ENCODE measurements at places on chromosomes 5 and 9. TPM values are rescaled to one million over a fixed set of nuclear protein-coding genes. Genes with fewer than 3 reads are reported as not detected.
A peak's percentile ranks its signal among the peaks of the same experiment; 100 is the strongest.

DNA sequence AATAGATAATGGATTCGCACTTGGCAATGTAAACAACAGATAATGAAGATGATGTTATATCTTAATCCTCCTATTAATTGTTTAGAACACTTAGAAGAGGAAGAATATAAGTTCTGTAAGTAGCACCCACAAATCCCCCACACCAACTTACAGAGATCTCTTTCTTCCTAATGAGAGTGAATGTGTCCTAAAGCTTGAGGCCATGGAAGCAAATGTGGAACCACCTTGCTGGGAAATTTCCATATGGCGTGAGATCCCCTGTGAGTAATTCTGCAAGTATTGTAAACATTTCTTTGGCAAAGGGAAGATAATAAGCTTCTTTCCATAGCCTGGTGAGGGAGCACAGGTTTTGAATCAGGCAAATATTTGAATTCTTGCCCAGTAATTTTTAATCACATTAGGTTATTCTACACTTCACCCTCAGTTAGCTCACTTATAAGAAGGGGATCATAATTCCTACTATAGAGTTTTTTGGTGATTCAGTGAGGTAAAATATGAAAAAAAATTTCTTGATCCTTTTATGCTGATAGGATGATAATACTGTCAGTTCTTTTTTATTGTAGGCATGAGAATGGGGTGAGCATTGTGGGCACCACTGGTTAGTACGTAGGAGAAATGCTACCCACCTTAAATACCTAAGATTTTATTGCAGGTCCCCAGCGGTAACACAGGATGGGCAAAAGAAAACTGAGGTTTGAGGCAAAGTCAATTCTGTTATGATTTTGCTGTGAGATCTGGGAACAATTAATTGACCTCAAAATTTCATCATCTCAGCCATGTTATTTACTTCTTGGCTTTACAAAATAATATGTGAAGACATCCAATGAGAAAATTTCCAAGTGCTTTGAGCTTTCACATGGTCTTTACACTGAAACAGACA, 574.8 kb downstream of the PSAT1 start:
- no peak for DNase-seq

GRCh38 chr9:93303258-93303771, 119.4 kb downstream of the WNK2 start:
- no peak for DNase-seq

- no peak for DNase-seq
Measured at GRCh38 chr9:77729177-77729576, 81.1 kb upstream of the GNA14 start.

GRCh38 chr5:164234321-164234720, 728.9 kb downstream of the MAT2B start:
- no peak for DNase-seq

DNA sequence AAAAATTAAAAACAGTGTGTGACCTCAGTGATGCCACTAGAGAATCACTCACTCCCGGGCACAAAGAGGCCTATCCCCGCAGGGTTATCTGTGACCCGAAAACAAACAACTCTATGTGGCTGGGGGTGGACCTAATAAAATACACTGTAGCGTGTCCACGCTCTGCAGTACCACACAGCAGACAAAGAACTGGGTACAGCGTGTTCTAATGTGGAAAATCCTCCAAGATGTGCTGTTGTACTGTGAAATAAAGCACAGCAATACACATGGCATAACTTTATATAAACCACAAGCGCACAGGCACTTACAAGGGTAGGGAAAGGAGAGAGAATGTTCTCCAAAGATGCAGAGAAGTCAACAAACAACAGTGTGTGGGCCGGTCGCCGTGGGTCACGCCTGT, 8.1 kb upstream of the SLC34A1 start:
- no peak for DNase-seq

GRCh38 chr9:131475956-131476776, 26.6 kb upstream of the POMT1 start:
- DNase-seq: no peak

DNA sequence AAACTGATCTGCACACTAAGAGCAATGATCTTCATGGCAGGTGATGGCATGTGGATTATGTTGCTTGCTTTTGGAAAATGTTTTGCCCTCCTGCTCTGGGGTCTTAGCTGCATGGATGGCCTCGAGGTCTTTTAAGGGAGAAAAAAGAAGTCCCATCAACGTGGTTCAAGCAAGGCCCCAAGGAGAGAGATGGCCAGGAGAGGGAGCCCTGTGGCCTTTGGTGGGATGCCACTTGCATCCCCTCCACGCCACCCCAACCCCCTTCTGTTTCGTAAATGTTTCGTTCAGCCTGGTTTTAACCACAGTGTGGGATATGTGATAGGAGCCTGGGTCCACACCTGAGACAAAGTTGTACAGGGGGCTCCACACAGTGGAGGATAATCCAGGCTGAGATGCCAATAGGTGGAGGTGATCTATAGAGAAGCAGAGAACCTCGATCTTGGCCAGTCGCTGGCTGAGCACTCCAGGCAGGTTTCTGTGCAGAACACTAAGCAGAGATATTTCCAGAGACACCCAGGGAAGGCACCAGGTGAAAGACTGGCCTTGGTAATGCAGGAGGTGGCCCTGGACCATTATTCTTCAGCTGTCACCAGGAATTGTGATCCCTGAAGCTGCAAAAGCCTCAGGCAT, 25.8 kb upstream of the FRRS1L start:
- DNase-seq: peak; percentile 55

- no peak for DNase-seq
Measured at GRCh38 chr9:72579190-72579589, 57.8 kb downstream of the TMC1 start.

DNA sequence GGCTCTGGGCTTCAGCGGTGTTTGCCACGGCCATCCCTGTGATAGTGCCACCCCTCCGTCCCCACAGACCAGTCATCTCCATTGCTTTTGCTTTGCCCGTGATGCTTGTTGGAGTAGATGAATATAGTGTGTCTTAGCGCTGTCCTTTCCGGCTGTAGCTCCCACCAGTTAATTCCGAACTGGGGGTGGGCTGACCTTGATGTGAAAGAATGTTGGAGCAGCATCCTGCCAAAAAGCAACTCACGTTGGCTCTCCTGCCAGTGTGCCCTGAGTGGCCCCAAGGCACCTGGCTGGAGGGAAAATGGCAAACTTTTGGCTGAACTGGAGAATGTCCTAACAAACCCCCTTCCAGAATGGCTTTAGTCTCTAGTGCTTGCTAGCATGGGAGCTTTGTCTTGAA, 20.0 kb downstream of the CLTA start:
- DNase-seq: no peak

DNA sequence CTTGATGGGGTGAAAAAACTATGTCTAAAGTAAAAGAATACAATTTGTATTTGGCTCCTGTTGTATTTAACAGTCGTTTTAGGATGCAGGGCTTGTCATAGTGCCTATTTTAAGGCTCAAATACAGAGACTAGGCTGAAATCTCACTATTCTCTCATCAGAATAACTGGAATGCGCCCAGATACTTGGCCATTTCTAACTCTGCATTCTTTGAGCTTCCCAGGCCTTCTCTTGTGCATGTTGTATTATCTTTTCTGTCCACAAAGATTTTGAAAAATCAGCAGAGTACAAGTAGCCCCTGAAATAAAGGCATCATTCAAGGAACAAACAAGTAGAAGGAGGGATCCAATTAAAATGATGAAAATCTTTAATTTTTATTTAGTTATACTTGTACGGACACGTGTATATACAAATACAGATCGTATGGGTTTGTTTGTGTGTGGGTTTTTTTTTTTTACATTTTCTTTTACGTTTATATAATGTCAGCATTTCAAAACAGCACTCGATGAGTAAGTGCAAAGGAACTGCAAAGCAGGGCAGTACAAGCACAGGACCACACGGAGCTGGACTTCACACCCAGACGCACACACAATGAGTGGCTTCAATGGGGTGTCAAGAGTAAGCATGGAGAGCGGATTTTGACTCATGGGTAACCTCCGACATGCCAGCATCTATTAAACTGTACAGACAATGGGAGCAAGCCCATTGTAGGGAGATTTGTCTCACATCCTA, 294.0 kb downstream of the EFNA5 start:
- no peak for DNase-seq

GRCh38 chr5:91144491-91145332, 238.4 kb downstream of the ARRDC3 start:
- DNase-seq: no peak

GRCh38 chr5:94157704-94158539, 416.5 kb upstream of the POU5F2 start:
- no peak for DNase-seq

DNA sequence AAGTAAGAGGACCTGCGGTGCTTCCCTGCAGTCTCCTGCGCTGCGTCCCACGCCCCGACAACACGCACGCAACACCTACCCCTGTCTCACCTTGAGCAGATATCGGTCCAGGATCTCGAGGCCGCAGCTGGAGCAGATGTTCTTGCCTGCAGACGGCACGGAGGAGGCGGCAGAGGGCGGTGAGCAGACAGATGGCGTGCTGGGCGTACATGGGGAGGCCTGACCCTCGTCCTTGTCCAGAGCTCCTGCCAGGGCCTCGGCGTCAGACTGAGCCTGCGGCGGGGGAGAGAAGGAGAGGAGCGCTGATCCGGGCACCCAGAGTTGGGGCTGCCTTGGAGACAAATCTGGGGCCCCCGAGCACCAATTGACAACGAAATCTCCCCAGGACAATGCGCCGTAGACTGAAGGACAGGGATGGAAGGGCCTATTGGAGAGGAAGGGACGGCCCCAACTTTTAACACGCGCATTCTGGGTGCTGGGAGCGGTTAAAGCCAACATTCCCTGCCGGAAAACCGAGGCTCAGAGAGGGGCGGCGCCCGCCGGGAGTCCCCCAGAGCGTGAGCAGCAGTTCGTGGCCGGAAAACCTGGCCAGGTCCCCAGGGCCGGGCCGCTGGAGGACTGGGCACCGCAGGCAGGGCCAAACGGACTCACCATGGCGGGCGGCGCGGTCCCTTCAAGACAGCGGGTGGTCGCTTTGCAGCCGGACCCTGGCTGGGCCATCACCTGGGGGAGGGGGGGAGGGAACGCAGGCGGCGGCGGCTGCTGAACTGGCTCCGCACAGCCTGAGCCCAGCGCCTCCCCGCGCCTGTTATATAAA, 1.8 kb downstream of the LHX6 start:
- peak; percentile 41 for DNase-seq

DNA sequence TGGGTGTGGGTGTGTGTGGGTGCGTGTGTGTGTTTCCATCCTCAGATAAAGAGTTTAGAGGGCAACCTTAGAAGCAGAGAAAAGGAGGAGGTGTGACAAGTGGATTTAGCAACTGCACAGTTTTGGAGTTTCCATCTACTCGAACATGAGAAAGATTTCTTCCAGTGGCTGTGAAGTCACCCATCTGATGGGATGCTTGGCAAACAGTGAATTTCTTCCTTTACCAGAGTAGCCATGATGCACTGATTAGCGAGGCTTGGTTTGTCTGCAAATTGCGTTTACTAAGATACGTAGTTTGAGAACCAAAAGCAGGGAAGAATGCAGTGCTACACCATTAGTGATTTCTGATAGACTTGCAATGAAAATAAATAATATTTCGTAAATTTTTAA, 791 bp upstream of the STARD4 start:
- no peak for DNase-seq

GRCh38 chr5:114223866-114224265, 138.0 kb upstream of the KCNN2 start:
- DNase-seq: no peak

DNA sequence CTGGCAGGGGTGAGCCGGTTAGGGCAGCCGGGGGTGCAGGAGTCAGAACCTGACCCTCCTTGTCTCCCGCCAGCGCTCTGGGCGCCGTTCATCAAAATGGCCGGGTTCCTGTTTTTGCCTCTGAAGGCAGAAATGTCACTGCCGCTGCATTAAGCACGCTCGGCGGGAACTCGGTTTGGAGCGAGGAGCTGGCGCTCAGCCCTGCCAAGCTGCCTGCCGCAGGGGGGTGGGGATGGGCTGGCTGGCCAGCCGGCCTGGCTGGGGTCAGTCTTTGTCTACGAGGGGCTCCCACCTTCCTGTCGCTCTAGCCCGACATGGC, 63.7 kb downstream of the CXXC5 start:
- DNase-seq: peak; percentile 56

KIF20A gene
- total RNA-seq: 8.7 TPM

TAF11L7 gene
- 0.83 TPM for total RNA-seq

SLC6A19 gene
- not detected for total RNA-seq

KIAA1958 gene
- 48.6 TPM for total RNA-seq

CD14 gene
- 0.64 TPM for total RNA-seq

NPR3 gene
- not detected for total RNA-seq

MAMDC2 gene
- total RNA-seq: 0.22 TPM

PCDHGA4 gene
- total RNA-seq: 8.2 TPM

TAS2R1 gene
- not detected for total RNA-seq
